ENCODE measurements at places on chromosomes 12 and 14.

DNA sequence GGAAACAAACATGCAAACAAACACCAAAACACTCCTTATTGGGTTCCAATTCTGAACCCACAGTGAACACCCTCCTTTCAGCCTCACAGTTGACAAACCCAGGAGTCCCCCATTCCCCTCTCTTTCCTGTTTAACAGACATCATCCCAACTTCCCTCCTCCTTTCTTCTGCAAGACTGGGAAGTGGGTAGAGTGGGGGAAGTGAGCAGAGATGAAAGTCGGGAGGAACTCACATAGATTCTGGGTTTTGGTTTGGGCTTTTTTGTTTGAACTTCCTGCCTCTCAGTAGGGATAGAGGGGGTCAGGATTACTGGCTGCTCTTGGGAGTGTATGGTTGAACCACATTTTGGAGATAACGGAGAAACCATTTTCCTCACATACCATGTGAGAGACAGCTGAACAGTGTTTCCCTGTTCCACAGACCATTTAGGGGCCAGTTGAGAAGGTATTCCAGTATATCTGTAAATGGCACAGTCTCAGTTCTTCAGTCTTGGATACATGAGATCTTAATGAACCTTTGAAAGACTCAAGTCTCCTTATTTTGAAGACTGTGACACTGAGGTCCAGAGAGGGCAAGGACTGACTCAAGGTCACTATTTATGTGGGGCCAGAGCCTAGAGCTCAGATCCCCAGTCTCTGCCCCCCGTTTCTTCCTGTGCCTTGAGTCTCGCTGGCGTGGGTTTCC lies 3.9 kb upstream of the GPR84 start:
- no peak for DNase-seq

- DNase-seq = no peak
Observed at GRCh38 chr12:8455271-8455670, 491 bp upstream of the CLEC6A start.

DNA sequence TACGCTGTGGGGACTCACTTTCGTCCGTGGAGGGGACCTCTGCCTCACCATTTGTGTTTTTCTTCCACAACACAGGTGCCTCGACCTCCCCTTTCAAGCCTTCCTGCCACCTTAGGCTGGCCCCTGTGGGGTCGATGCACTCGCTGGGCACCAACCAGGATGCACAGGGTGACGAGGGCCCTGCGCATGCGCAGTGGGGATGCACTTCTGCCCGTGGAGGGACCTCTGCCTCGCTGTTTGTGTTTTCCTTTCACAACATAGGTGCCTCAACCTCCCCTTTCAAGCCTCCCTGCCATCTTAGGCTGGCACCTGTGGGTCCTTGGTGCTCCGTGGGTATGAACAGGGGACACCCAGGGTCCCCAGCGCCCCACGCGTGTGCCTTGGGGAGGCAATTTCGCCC lies 356.8 kb downstream of the ALG10 start:
- DNase-seq = no peak

DNA sequence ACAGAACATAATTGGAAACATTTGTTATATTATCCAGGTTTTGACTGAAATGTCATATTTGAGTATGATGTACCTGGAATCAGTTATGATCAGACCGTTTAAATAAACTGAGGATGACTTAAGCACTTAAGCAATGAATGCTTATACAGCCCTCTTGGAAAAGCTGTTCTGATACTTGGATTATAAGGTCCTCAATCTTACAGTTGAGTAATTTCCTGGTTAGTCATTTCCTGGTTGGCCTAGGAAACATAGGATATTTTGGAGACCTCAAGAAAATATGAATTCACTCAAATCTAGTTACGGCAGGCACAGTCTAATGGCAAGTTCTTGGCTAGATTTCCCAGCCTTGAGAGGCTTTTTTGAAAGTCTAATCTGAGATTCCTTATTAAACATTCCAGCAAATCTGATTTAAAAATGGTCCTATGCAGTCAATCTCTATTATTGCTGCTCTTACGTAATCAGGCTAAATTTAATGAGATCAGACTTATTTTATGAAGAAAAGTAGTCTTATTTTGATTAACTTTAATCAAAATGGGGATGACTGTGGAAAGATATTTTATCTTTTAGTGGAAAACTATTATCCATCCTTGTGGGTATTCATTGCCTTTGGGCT lies 447.2 kb downstream of the SNAPC1 start:
- no peak for DNase-seq

- DNase-seq = no peak
Observed at GRCh38 chr12:57470286-57470969, 9.2 kb downstream of the ARHGAP9 start.

DNA sequence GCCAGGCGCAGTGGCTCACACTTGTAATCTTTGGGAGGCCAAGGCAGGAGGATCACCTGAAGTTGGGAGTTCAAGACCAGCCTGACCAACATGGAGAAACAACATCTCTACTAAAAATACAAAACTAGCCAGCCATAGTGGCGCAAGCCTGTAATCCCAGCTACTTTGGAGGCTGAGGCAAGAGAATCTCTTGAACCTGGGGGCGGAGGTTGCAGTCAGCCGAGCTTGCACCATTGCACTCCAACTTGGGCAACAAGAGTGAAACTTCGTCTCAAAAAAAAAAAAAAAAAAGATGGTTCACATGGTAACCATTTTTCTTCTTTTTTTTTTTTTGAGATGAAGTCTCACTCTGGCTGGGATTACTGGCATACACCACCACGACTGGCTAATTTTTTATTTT lies 35.3 kb downstream of the SLC2A14 start:
- DNase-seq = no peak

- no peak for DNase-seq
Observed at GRCh38 chr14:105209646-105210045, 28.5 kb upstream of the NUDT14 start.

- no peak for DNase-seq
Observed at GRCh38 chr14:86540636-86541247, 1010.8 kb downstream of the FLRT2 start.

GRCh38 chr12:88574278-88574677 lies 6.0 kb downstream of the KITLG start:
- no peak for DNase-seq
